ENCODE measurements at places on chromosomes 11 and 22. TPM values are rescaled to one million over a fixed set of nuclear protein-coding genes. Genes with fewer than 3 reads are reported as not detected.

DNA sequence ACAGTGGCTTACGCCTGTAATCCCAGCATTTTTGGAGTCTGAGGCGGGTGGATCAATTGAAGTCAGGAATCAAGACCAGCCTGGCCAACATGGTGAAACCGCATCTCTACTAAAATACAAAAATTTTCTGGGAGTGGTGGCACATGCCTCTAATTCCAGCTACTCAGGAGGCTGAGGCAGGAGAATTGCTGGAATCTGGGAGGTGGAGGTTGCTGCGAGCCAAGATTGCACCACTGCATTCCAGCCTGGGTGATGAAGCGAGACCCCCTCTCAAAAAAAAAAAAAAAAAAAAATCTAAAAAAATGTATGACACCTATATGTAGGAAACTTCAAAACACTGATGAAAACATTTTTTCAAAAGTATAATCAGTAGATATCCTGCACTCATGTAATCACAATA, 242.7 kb upstream of the CHORDC1 start:
- no peak for DNase-seq

Gene OR4A16
- not detected for total RNA-seq

- peak; percentile 83 for DNase-seq
Measured at GRCh38 chr22:50342651-50343540, at the start of gene PPP6R2. Gene PPP6R2 (plus strand): TSS chr22:50343327. CDS start chr22:50393909, 50,582 bp downstream.

- no peak for DNase-seq
Measured at GRCh38 chr11:65868076-65868667, 4.4 kb downstream of the EFEMP2 start.

- DNase-seq = no peak
Measured at GRCh38 chr11:122813176-122813893, 25.0 kb upstream of the CRTAM start.

Gene TBX1
- 1.1 TPM for total RNA-seq

DNA sequence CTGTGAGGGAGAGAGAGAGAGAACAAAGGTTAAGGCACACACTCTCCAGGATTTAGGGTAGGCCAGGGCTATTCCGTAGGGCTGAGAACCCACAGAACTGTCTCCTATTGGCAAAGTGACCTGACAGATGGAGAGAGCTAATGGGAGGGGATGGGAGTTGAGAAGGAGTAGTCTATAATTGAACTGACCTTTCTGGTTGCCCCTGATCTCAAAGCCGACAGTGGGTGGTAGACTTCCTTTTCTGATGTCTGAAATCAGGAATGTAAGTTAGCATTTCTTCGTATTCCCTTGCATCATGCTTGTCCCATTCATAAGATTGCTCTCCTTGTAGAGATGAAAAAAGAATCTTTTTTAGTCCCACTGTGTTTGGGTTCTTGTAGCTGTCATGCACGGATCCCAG, 210.1 kb downstream of the NTM start:
- DNase-seq = no peak

- DNase-seq = no peak
Measured at GRCh38 chr11:93902921-93903320, 52.5 kb upstream of the VSTM5 start.

GRCh38 chr22:39349967-39350726, at the start of gene SYNGR1:
Gene SYNGR1 (plus strand): TSS chr22:39349991. CDS start chr22:39350011, 20 bp downstream.
- DNase-seq = no peak

Measured in Daoy (cell line).